ENCODE measurements at places on chromosomes 7 and 10.

GRCh38 chr7:111741811-111742240, 179.5 kb upstream of the IMMP2L start:
- peak; percentile 26 for DNase-seq

- no peak for DNase-seq
Observed at GRCh38 chr7:101248276-101248675, 3.4 kb upstream of the FIS1 start.

DNA sequence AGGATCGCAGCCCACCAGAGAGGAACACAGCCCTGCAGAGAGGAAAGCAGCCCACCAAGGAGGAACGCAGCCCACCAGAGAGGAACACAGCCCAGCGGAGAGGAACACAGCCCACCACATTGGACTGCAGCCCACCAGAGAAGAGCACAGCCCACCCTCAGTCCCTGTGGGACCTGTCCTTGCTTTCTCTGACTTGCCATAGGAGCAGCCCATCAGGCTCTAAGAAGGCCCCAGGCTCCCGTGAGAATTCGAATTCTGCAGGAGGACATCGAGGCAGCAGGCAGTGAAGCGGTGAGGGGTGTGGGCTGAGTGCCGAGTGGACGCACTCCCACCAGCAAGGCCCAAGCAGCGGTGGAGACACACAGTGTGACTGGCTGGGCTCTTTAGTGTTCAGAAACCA, 59.1 kb downstream of the HTR5A start:
- DNase-seq, result no peak

GRCh38 chr10:132709471-132709951, 76.4 kb downstream of the NKX6-2 start:
- DNase-seq, result no peak

DNA sequence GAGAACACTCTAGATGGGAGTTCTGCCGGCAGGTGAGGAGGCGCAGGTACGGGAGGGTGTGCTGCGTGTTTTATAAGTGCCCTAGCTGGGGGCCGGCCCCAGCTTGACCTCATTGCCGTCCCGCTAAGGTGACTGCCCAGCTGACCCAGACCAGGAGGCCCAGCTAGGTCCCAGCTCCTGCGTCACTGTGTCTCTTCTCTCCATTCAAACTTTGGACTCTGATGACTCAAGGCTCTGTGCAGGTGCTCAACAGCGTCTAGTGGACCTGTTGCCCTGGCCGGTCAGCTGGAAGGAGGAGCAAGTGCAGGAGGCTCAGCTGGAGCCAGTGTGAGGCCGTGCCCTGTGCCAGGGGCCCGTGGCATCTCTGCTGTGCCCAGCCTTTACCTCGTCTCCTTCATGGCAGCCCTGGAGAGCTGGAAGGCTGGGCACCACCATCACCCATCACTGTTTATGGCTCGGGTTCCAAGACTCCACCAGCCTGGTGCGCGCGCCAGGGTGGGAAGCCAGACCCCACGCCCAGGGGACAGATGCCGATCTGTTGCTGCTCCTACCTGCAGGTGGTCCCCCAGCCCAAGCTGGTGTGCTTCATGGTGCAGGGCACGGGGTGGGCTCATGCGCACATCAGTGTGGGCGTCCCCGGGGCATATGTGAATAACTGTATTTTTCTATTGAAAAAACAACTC, 14.6 kb downstream of the LHPP start:
- no peak for DNase-seq

DNA sequence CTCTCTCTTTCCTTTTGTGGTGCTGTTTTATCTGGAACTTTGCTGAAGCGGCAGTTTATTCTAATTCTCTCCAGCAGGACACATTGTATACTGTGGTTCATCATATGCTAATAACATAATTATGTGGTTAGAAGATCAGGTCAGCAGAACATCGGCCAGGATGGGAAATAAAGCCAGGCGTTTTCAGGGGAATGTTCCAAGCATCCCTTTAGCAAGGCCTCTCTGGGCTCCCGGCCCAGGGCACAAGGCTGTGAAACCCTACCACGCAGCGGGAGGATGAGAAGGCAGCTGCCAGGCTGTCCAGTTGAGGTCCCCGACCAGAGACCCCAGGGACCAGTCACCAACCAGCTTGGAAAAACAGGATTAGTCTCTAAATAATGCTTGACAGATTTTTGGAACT, 112.2 kb upstream of the GALNT17 start:
- DNase-seq, result no peak

DNA sequence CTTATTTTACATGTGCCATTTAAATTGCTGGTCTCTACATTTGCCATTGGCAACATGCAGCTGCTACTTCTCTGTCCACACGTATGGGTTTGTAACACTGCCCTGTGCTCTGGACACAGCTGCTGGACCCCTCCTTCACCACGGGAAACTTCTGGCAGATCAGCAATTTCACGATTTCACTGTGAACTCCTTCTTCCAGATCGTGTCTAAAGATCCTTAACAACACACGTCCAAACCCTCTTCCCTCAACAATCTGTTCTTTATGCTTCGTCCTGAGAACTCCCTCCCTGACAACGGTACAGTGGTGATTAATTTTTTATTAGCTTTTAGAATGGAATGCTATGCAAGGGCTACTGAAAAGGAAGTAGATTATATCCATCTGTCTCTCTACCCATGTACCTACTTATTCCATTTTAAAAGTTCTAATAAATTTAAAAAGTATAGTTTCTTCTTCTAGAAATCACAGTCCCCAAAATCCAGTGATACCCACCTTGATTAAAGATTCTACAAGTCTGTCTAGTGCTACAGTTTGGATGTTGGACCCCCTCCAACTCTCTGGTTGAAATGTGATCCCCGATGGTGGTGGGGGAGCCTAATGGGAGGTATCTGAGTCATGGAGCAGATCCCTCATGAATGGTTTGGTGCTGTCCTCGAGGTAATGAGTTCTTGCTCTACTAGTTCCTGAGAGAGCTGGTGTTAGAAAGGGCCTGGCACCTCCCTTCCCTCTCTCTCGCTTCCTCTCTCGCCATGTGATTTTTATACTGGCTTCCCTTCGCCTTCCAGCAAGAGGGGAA, 81.0 kb downstream of the KIAA1549 start:
- DNase-seq, result no peak

DNA sequence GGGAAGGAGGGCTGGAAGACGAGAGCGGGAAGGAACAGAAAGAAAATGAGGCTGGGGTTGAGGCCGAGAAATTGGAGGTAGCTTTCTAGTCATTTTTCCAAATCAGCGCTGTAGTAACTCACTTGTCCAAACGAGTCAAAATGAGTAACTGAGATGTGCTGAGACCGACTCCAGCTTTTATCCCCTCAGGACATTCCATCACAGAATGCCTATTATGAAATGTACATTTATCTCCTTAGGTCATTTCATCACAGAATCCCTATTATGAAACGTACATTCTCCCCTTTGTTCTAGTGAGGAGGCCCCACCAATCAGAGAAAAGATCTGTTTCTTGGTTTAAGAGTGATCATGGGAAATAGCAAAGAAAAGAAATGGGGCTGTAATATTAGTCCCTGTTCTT, 55.7 kb upstream of the AMPH start:
- no peak for DNase-seq

DNA sequence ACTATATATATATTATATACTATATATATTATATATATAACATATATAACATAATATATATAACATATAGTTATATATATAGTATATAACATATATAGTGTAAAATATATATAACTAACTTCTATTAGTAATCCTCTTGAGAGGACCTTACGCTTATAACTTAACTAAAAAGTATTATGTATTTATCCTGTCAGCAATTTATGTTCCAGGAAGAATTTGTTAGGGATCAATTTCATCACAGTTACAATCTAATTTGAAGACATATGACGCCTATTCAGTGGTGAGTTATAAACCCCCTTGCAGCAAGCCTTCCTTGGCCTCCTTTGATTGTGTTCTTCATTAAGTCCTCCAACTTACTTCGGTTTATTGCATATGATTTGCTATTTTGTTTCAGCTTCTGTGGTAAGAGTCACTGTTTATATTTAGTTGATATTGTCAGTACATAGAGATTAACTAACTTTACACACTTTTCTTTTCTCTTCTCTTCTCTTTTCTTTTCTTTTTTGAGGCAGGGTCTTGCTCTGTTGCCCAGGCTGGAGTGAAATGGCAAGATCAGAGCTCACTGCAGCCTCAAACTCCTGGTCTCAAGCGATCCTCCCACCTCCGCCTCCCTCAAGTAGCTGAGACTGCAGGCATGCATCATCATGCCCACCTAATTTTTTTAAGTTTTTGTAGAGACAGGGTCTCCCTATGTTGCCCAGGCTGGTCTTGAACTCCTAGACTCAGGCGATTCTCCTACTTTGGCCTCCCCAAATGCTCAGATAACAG, 59.7 kb downstream of the ANKRD61 start:
- no peak for DNase-seq

DNA sequence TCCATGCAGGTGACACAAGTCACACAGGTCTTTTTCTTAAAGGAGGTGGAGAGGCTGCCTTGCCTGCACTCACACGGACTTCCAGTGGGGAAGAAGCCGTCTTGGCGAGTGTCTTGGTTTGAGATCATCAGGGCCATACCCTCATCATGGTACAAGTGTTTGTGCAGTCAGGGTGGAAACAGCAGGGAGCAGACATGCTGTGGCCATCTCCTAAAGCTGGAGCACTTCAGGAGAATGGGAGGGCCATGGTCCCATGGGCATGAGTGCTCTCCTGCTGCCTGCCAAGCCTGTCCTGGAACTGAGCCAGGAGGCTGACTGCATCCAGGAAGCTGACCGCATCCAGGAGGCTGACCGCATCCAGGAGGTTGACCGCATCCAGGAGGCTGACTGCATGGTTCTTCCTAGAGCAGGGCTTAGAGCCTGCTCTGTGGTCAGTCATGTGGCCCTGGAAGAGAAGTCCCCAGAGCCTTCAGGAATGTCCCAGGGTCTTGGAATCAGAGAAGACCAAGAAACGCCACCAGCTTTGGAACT, 98.4 kb downstream of the ADARB2 start:
- DNase-seq, result no peak
